Naive thymus-derived CD4-positive, alpha-beta T cell (primary cell): ENCODE measurements at places on chromosomes 12 and 14. TPM values are rescaled to one million over a fixed set of nuclear protein-coding genes. Genes with fewer than 3 reads are reported as not detected.

The BBOF1 gene
- 3.2 TPM for polyA plus RNA-seq

The ARHGDIB gene
- polyA plus RNA-seq, result 3,336 TPM

The GARIN6 gene
- polyA plus RNA-seq, result not detected

The MRPS35 gene
- polyA plus RNA-seq, result 60.1 TPM

DNA sequence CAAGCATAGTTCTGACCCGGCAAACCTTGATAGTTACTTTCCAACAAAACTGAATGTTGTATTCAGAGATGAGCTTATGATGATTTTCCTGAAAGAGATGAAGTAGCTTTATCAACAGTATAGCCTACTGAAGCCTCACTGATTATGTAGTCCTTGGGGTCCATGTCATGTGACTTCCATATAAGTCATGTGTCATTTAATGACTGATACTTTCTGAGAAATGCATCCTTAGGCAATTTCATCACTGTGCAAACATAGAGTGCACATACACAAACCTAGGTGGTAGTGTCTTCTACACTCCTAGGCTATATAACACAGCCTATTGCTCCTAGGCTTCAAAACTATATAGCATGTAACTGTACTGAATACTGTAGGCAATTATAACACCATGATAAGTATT, 28.5 kb upstream of the TUBA1C start:
- DNase-seq, result no peak
- no peaks in the 10 kb centered on the region for H3K4me1 ChIP-seq

- H3K36me3 ChIP-seq, result no peaks in the 10 kb centered on the region
- no peaks in the 10 kb centered on the region for H3K27me3 ChIP-seq
- DNase-seq, result no peak
- H3K27ac ChIP-seq, result no peak overlapping the region
- peaks cover 11% of the 10 kb centered on the region for H3K4me1 ChIP-seq
These were observed 1.7 kb downstream of the EMP1 start for GRCh38 chr12:13198241-13198640.

DNA sequence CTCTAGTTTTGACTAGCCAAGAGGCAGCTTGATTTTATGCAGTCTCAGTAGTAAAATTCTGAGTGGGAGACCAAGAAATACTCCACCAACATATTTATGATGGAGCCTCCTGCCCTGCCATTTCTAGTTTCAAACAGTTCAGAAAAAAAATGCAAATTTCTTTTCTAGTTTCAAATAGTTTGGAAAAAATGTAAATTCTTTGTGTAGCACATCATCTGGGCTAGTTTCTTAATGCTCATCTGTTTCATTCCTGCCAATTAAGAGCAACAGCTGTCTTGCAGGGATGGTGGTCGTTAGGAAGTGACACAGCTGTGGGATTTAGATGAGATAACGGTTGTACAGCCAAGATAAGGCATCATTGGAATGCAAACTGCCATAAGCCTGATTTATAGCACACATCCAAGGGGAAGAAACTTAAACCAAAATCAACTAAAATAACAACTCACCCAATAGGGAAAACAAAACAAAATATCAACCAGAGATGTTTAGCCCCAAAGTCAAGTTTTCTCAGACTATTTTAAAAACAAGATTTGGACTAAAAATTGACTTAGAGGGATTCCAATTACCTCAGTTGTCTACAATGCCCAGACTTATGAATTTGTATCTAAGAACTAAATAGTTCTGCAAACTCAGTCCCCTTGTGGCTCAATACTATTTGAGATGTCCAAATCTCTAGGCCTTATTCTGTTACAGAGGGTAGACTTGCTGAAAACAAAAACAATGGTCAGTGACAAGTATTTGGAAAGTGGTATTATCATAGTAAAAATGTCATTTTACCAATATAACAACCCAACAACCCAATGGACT, 291.3 kb upstream of the ATP2B1 start:
- no peaks in the 10 kb centered on the region for H3K4me1 ChIP-seq
- no peak for DNase-seq
- H3K36me3 ChIP-seq, result no peaks in the 10 kb centered on the region
- H3K4me3 ChIP-seq, result no peak overlapping the region

- DNase-seq, result peak; percentile 46
- no peaks in the 10 kb centered on the region for H3K4me1 ChIP-seq
- H3K4me3 ChIP-seq, result no peak overlapping the region
- H3K27ac ChIP-seq, result no peak overlapping the region
- no peaks in the 10 kb centered on the region for H3K36me3 ChIP-seq
- H3K27me3 ChIP-seq, result no peaks in the 10 kb centered on the region
These were observed 24.1 kb downstream of the CKAP4 start for GRCh38 chr12:106223485-106224354.

DNA sequence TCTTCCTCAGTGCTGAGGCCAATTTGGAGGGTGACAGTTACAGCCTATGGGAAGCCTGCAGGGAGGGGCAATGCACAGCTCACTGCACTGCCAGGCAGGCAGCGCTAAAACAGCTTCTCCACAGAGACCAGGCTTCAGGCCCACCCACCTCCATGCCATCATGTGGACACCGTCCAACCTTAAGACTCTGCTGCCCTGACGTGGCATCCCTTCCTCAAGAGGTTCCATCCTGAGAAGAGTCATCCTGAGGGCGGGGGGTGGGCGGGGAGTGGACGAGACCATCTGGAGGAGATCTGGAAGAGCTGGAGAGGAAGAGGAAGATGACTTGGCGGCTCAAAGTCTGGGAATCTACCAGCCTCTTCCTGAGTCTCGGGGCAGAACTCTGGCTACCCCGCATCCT, 8.4 kb upstream of the ACVRL1 start:
- no peak overlapping the region for H3K4me3 ChIP-seq
- no peak for DNase-seq
- no peak overlapping the region for H3K27ac ChIP-seq
- H3K4me1 ChIP-seq, result no peaks in the 10 kb centered on the region
- no peaks in the 10 kb centered on the region for H3K27me3 ChIP-seq
- H3K36me3 ChIP-seq, result no peaks in the 10 kb centered on the region

DNA sequence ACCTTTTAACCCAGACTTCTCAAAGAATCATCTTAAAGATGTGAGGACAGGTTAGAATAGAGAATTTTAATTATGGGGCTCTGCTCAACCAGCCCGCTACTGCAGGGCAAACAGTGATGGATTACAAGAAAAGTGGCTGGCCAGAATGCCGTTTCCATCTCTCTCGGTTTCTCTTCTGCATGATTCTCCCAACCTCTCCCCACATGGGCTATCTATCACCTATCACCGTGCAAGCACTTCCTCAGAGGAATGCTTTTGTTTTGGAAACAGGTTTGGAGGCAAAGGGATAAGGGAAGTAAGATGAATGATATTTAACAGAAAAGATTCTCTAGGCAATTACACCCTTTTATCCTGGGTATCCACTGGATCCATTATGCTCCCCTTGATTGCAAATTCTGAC, 37.4 kb upstream of the PHC1 start:
- no peak overlapping the region for H3K4me3 ChIP-seq
- no peaks in the 10 kb centered on the region for H3K36me3 ChIP-seq
- no peak overlapping the region for H3K27ac ChIP-seq
